Cortex of kidney (tissue), 1 donor: ENCODE measurements at places on chromosomes 5 and 9.

DNA sequence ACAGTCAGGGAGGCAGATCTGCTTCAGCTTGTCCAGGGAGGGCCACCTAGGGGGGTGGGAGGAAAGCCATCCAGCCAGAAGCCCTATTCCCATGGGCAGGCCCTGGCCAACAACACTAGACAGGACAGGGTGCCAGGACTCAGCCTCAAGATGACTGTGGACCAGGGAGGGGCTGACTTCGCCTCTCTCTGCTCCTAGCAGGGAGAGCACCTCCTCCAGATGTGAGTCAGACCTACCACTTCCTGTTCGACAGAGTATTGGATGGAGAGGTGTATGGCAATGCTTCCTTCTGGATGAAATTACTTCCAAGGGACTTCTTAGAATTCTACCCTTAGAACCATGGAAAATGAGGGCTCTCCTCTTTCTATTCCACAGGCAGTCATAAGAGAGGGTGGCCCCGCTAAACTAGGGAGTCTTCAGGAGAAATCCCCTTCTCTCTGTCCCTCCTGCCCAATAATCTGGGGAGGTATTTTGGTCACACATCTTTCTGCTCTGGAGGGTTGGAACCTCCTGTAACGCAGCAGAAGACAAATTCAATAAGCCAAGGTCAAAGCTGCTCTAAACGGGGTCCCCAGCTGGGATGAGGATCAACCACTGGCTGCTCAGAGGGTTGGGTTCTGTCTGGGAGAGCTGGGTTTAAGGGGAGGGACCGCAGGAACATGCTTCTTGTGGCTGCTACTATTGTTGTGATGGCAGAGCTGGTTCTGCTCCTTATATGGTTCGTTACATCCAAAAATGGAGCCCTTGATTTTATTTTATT, 23.2 kb upstream of the RCL1 start:
- no peak for DNase-seq

- no peak for DNase-seq
These were observed 11.1 kb downstream of the CCDC187 start for GRCh38 chr9:136292591-136293448.

DNA sequence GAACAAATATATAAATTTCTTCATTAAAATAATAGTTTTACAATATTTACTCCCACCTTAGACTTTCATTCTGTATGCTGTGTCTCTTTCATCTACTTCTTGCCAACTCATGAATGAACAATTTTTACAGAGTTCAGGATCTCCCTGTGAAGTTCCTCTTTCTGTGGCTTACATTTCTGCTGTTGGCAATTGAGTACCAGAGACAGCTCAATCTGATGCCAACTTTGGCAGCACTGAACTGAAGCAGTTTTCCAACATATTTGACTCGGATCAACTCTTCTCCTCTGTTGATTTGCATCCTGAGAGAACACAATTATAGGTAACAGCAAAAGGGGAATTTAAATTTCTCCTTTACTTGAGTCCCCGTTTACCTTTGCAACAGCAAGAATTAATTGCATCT, 1262.2 kb downstream of the EFNA5 start:
- DNase-seq: no peak

GRCh38 chr9:27029186-27029585, 23.7 kb upstream of the LRRC19 start:
- no peak for DNase-seq

GRCh38 chr5:89232139-89232603, 349.2 kb upstream of the MEF2C start:
- DNase-seq: no peak

GRCh38 chr5:179916523-179916922, 8.8 kb upstream of the TBC1D9B start:
- no peak for DNase-seq

DNA sequence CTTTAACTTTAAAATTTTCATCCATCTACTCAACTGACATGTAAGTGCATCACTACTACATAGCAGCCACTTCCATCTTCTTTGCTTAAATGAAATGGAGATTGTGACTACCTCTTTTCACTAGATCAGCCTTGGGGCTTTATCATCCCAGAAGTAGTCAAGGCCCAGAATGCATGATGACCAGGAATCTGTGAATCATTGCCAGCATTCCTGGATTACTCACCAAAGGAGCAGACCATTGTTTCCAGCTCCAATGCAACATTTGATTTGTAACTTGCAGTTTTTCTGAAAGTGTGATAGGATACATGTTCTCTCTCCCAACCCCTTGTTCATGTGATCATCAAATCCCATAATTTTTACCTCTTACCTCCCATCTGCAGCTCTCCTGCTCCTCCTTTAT, 65.1 kb downstream of the PLPPR1 start:
- no peak for DNase-seq

- DNase-seq: no peak
These were observed 69.0 kb downstream of the WNK2 start for GRCh38 chr9:93252781-93253530.

- DNase-seq: no peak
These were observed 155.9 kb upstream of the PHYKPL start for GRCh38 chr5:178388386-178389025.

DNA sequence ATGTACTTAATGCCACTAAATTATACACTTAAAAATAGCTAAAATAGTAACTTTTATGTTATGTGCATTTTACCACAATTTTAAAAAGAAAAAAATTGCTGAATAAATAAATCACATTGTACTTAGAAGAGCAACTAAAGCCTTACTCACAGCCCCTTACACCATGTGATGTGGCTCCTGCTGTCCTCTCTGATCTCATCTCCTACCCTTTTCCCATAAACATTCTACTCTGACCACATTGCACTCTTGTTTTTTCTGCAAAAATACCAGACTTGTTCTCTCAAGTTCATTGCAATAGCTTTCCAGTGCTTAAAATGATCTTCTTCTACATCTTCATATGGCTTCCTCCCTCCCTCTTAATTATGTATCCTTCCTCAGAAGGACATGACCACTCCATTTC, 268.4 kb downstream of the ELAVL2 start:
- no peak for DNase-seq

DNA sequence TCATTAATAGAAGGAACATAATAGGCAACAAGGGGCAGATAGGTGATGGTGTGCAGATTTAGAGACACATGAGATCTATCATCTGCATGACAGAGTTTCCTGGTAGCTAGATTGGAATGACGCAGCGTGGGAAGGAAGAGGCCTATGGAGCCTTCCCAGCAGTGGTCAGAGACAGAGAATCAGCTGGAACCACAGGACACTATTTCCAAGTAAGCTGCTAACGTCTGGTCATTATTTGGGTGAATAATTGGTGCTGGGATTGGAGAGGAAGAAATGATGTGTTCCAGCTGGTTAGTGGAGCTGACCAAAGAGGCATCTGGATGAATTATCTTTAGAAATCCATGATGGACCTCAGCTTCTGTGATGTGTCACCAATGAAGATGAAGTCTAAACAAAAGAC, 91.2 kb upstream of the PRR16 start:
- DNase-seq: no peak

- no peak for DNase-seq
These were observed 14.5 kb downstream of the TLR4 start for GRCh38 chr9:117718701-117719100.

DNA sequence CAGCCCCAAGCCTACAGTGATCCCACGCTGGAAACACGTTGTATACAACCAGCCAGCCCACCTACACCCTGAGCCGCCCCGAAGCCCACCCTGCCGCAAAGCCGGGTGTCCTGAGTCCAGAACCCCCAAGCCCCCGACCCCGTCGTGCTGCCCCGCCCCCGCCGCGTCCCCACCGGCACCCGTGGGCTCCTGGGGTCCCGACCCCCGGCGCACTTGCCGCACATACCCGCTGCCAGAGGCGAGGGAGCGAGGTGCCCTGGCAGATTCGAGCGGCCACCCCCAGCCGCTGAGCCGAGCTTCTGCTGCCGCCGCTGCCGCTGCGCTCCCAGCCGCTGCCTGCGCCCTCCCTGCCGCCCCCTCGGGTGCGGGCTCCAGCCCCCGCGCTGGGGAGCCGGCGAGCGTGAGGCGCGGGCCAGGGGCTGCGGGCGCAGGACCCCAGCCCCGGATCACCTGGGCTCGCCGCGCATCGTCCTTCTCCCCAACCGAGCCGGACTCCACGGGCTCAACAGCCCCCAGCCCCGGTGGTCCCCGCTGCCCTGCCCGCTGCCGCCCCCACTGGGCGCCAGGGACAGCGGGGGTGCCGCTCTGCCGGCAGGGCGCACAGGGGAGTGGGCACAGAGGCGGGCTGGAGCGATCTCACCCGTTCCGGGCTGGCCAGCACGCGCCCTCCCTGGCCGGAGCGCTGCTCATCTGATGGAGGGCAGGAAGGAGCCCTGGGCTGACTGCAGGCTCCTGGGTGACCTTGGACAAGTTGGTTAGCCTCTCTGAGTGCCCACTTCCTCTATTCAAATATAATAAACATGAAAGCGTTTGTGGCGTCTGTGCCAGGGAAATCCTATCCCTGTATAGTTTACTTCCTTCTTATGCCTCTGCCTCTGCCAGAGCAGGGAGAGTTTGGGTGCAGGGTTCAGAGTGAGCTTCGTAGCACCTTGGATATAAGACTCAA, at the start of gene HTR4:
Gene HTR4 (minus strand): TSS at position 692 of the 946 bp plus-strand sequence. CDS start 17,513 bp downstream, outside the sequence.
- DNase-seq: no peak

DNA sequence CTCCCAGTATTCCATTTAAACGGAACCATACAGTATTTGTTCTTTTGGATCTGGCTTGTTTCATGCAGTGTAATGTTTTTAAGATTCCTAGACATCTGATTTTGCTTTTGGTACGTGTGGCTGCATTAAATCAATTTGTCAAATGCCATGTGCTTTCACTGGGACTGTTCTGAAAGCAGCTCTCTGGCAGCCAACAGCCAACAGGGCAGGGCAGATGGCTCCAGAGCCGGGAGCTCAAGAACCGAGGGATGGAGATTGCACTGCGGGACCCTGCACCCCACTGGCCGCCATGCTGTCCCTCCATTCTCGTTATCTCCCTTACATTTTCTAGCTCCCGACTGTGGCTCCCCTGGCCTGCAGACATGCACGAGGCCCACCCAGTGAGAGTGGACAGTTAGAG, 33.4 kb upstream of the AIF1L start:
- DNase-seq: no peak

DNA sequence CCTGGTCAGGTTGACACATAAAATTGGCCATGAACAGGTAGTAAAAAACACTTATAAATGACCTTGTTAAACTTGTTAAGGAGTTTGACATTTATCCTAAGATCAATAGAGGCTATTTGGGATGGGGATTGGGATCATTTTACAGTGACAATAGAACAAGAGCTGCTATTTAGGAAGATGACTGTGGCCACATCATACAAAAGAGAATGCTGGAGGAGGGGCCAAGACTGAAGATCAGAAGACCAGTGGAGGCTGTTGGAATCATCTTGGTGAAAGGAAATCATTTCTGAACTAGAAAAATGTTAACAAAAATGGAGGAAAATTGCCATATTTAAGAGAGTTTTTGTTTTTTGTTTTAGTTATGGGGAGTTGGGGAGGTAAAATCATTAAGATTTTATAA, 304.8 kb upstream of the TLE4 start:
- no peak for DNase-seq

- no peak for DNase-seq
These were observed 302.9 kb upstream of the PAPPA start for GRCh38 chr9:115850548-115851304.

DNA sequence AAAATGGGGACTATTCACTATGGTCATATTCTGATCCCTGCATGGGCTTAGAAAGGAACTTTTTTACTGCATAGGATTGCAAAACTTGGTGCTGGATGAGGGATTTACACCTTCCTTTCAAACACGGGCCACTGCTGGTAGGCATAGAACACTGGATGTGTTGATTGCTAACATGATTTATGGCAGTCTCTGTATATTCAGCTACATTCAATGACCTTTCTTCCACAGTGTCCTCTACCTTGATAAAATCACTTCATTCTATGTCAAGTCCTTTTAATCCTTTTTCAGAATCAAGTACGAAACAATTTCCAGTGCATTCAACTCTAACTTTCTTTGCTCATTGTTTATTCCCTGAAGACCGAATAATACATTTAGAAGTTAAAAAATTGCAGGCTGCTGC, 91.9 kb upstream of the ATG10 start:
- no peak for DNase-seq

- no peak for DNase-seq
These were observed 8.8 kb downstream of the PLGRKT start for GRCh38 chr9:5428794-5429528.

GRCh38 chr5:114176356-114176755, 185.5 kb upstream of the KCNN2 start:
- DNase-seq: no peak

- no peak for DNase-seq
These were observed 271.5 kb downstream of the ADGRV1 start for GRCh38 chr5:90830058-90830457.

GRCh38 chr9:35729700-35730485, 2.1 kb downstream of the TLN1 start:
- DNase-seq: no peak

GRCh38 chr5:133252133-133252480, 200.3 kb downstream of the HSPA4 start:
- no peak for DNase-seq

- DNase-seq: no peak
These were observed 155.6 kb upstream of the ZNF618 start for GRCh38 chr9:113720495-113720894.

DNA sequence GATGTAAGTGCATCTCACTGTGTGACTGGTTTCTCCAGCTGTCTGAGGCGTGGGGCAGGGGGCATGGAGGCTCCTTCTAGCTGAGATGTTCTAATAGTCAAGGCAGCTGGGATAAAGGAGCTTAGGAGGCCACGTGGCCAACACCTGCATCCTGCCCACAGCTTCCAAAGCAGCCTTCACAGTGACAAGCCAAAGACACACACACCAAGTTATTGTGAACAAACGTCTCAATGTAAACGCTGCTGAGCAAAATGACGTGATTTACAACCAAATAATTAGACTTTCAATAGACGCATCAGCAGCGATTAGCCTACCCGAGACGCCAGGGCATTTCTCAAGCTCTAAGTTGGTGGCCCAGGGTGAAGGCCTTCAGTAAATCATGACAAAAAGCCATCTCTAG, 23.2 kb upstream of the SLC25A51 start:
- DNase-seq: no peak

DNA sequence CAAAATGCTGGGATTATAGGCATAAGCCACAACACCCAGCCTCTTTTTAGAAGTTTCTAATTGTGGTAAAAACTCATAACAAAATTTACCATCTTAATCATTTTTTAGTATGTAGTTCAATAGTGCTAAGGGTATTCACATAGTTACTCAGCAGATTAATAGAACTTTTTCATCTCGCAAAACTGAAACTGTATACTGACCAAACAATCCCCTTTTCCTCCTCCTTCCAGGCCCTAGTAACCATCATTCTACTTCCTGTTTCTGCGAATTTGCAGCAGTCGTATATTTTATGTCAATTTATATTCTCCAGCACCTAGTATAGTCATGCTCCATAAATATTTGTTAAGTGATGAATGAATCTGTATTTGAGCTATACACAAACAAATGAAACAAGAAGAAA, 86.3 kb upstream of the ERBIN start:
- no peak for DNase-seq

GRCh38 chr5:160702934-160703333, 149.1 kb downstream of the ATP10B start:
- no peak for DNase-seq

DNA sequence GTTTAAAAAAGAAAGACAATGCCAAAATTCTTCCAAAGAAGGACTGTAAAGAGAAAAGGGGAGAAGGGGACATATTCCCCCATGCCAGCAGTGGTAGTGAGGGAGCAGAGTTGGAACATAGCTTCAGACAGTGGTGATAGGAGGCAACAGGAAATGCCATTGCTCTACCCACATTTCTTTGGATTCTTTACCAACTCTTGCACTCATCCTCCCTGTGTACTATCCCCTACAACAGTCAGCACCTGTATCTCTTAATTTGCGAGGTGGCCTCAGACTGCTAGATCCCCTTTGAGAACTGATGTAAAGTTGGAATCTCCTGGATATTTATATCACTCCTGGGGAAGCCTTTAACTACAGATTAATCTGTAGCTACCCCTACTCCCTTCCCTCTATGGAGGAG, 320.6 kb upstream of the PTGER4 start:
- DNase-seq: no peak
